ENCODE measurements at places on chromosomes 5 and 9.

DNA sequence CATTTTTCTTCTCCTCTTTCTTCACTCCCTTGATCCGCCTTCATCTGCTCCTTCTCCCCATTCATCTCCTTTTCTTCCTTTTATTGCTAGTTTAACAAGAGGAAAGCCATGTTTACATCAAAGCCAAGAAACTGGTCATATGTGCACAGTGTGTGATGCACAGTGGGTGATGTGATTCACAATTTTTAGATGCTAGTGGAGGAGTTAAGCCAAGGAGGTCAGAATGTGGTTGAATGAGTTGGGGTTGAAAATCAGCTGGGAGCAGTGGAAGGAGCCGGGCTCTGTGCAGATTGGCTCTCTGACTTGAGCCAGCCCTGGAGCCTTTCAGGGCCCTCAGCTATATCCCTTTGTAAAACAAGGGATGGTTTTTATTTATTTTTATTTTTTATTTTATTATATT is 7.3 kb downstream of the ACER2 start:
- DNase-seq = no peak

DNA sequence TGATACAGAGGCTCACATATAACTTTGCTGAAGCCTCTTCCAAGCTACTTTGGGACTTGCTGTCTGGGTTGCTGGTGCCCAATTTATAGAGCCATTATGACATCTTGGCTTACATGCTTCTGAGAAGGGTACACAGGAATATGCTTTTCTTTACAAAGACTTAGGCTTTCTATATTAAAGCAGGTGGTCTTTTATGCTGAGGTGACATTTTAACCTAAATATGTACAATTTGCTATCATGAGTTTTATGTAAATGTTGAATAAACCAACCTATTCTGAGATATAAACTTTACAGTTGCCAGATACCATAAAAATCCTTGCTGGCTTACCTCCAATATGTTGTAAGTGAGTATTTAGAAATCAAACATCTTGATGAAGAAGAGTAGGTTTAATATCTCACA is 509.2 kb upstream of the CHD1 start:
- no peak for DNase-seq

DNA sequence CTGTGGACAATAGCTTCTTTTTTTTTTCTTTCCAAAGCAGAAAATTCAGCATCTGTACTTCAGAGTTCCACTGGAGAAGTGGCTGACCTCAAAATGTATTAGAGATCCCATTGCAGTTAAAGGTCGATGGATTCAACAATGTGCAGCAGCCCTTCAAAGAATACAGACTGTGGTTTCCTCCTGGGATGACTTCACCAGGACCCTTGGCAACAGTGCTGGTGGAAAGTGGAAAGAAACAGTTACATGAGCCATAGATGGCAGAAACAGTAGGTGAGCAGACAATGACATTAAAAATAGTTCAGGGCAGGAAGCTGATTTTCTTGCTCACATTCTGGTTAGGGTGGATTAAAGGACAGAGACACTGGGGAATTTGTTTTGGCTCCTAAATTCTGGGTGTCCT is 62.4 kb downstream of the SLC28A3 start:
- DNase-seq = no peak

GRCh38 chr9:90611568-90611967 is 31.1 kb downstream of the DIRAS2 start:
- DNase-seq = no peak

GRCh38 chr9:26567976-26568375 is 324.6 kb downstream of the CAAP1 start:
- DNase-seq = no peak

DNA sequence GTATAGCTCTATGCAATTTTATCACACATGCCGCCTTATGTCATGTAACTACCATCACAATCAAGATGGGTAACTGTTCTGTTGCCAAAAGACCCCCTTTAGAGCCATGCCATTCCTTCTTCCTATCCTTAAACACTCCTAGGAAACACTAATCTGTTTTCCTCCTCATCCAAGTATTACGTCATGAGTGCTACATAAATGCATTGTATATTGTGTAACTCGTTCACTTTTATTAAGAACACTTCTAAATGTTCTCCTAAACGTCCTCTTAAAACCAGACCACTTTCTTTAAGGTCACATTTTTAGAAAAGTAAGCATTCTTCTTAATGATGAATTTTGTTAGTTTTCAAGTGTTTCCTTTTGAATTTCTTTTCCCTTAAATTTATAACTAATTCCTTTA is 49.8 kb upstream of the MTMR12 start:
- DNase-seq = no peak

DNA sequence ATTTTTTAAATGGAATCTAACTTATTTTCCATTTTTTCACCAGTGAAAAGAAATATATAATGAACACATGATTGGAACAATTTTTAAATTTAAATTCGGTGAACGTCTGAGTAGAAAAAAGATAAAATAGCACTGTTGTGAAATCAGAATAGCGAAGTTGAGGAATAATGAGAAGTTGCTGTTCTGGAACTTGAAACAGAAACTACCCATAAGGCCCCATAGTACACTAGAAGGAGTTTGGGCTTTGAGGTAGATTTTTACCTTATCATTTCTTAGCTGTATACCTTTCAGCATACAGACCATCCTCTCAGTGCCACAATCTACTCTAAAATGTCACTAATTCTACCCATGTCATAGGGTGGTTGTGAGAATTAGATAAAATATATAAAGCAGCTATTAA is 35.1 kb downstream of the TDRD7 start:
- no peak for DNase-seq

DNA sequence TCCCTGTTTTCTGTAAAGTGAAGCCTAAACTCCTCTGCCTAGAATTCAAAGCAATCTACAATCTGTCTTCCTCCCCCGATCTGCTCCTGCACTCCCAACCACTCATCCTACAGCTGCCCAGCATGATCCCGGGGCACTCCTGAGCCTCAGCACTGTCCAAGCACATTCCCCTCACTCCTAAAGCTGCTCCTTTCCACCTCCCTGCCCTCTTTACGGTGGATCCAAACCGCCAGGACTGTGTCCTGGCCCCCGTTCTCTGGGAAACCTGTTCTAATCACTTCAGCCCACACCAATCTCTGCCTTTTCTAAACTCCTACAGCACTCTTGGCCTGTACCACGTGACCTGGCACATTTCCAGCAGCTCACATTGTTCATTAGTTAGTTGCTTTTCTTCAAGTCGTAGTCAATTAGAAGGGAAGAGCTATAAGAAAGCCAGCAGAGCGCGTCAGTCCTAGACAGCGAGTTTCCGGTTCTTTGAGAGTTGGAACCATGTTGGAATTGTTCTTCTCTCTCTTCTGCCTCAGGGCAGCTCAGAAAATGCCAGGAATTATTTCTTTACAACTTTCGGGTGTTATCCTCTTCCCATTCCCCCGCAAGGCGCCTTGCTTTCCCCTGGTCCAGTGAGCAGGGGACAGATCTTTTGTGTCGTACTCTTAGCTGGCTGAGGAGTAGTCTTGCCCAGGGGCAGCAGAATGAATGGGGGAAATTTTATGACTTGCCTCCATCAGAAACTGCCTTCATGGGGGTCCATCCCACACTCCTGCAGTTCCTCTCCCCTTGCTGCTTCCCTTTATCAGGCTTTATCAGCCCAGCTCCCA is 60.7 kb downstream of the NRG2 start:
- no peak for DNase-seq

DNA sequence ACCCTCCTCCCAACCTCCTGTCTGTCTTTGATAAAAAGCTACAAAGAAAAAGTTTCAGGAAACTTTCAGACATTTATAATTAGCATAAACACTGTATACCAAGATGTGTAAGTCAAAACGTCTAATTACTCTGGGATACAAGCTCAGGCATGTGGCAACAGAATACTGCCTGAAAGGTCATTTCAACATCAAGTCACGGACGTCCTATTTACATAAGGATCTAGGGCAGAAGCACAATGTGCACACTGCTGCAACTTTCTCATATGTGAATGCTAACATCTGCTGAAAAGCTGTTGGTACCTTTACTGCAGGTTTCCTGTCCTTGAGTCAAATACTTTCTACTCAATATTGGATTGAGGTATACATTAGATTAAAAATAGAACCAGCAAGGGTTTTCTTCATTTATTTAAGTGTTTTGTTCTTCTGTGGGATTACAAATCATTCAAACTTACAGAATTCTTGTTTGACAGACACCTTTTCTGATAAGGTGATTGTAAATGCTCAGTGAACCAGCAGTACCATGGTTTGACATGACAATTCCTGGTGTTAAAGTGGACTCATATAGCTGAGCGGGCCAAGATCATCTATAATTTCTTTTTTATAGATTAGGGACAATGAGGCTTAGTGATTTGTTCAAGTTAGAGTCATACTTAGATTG is 36.8 kb downstream of the ELL2 start:
- DNase-seq = no peak

DNA sequence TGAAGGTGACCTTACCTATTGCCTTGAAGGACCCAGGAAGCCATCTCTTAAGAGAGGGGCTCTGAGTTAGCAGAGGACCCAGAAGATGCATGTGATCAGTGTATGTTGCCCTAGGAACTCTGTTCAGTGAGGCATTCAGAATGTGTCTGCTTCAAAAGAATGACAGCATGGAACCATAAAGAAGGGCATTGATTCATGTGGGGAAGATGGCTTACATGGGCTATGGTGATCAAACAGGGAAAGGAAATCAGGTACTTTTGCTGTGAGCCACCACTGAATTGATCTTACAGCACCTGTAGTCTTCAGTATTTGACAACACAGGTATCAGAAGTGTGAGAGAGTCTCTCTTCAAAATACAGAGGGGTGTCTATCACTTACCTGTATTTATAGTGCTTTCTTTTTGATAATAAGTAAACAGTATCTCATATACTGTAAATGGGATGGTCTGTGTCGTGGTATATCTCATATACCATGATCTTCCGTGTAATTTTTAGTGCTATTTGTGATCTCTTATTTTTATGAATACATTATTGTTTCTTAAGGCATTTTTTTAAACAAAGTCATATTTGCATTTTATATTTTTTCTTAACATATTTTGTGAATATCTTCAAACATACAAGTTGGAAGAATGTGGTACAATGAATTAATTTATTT is 57.0 kb downstream of the FOCAD start:
- no peak for DNase-seq

DNA sequence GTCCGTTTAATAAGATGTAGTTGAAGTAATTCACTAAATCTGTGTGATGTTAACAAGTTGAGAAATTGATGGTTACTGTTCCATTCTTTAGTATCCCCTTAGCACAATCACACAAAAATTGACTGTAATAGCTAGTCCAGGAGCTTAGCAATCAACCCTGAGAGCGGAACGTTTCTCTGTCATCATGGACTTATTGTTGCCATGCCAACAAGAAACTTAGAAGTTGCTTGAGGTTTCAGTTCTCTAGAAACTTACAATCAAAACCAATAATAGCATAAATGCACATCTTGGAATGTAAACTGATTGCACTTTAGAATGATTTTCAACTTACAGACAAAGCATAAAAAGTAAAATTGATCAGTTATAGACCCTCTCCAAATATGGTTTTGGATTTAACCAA is 125.4 kb upstream of the ANKH start:
- no peak for DNase-seq

DNA sequence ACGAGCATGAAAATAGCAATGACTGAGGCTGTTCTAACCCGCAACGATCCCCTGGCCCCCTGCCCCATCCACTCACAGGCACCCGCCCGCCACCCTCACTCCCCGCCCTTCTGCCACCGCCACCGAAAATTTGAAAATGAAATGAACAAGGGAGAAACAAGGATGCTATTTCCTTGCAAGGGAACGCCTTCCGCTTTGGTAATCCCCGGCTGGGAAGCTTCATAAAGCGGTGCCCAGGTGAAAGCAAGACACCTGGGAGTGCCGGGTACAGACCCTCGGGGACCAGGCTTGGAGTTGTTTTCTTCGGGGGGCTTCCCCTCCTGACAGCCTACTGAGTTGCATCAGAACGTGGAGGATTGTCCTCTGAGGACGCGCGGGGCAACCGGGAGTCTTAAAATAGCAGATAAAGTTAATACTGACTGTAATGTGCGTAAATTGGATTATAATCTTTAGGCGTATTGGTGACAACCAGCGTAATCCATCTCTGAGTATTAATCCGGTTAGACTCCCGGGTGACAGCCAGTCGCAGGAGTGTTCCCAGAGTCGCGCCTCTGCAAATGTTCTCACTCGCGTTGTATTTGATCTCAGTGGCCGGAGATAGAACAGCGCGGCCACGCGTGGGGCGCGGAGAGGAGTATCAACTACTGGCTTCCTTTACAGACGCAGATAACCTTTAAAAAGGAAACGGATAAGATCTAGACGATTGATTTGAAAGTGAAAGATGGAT is 885 bp upstream of the MLLT3 start:
- DNase-seq = peak; percentile 43

GRCh38 chr5:36369219-36369690 is 67.6 kb upstream of the RANBP3L start:
- DNase-seq = no peak

DNA sequence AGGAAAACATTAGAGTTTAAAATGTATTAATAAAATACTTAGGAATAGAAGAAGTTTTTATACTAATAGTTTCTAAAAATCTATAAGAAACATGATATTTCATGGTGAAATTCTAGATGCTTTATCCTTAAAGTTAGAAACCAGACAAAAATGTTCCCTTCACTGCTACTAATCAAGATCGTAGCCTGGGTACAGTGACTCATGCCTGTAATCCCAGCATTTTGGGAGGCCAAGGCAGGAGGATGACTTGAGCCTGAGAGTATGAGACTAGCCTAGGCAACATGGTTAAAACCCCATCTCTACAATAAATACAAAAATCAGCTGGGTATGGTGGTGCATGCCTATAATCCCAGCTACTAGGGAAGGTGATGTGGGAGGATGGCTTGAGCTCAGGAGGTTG is 30.4 kb upstream of the KLF9 start:
- DNase-seq = no peak

GRCh38 chr5:73131711-73132425 is 11.5 kb downstream of the TMEM171 start:
- no peak for DNase-seq

GRCh38 chr9:31119890-31120454 is 1264.5 kb upstream of the ACO1 start:
- no peak for DNase-seq

GRCh38 chr9:113941056-113941455 is 64.9 kb downstream of the ZNF618 start:
- no peak for DNase-seq

DNA sequence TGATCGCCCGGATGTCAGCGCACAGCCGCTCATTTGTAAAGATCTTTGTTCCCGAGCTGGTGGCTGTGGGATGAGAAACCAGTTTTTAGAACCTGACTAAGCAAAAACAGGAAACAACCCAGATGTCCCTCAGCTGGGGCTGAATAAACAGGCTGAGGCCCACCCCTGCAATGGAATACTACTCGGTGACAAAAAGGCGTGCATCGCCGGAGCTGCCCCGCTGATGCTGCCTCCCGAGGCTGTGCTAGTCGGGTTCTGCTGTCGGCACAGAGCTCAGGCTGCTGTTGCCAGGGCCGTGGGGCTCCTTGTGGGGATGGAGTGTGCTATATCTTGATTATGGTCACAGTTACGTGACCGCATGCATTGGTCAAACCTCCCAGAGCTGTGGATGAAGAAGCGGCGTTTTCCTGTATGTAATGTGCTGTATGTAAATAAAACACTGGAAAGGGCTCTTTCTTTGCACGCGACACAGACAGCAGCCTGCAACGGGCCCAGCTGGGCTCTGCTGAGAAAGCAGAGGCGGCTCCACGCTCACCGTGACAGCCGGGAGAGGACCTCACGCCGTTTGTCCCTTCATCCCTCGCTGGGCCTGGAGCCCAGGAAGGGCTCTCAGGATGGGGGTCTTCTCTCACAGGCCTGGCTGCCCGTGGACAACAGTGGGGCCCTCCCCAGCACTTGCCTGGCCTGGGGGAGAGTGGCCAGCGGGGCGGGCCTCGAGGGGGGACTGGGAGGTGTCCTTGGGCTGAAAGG is 51.5 kb upstream of the RNU6ATAC start:
- no peak for DNase-seq
